ENCODE measurements at places on chromosomes 5 and 9.

DNA sequence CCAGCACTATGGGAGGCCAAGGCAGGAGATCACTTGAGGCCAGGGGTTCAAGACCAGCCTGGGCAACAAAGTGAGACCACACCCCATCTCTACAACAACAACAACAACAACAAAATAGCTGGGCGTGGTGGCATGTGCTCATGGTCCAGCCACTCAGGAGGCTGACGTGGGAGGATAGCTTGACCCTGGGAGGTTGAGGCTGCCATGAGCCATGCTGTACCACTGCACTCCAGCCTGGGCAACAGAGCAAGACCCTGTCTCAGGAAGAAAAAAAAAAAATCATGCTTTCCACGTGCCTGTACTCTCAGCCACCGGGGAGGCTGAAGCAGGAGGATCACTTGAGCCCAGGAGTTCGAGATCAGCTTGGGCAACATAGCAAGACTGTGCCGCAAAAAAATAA is 29.5 kb downstream of the TSC1 start:
- DNase-seq: no peak

DNA sequence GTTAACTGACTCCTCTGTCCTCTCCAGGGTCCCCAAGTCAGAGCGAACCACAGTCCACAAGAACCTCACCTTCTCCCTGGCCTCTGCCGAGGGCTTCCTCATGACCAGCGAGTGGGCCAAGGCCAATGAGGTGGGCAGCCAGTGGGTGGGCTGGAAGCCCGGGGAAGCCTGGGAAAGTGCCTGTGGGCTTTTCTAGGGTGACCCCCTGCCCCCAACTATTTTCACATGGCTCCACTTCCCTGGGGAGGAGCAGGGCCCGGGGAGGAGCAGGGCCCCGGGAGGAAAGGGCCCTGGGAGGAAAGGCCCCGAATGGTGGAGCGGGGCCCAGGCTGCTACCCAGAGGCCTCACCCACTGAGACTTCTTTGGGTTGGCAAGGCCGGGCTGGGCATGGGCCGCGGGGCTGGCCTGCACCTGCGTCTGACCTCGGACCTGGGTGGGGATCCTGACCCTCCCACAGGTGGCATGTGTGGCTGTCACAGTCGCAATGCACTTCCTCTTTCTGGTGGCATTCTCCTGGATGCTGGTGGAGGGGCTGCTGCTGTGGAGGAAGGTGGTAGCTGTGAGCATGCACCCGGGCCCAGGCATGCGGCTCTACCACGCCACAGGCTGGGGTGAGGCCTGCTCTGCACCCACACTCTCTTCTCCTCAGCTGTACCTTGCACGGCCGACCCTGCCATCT is 17.9 kb downstream of the ADGRD2 start:
- DNase-seq: no peak

GRCh38 chr5:135591277-135591676 is 12.5 kb upstream of the CXCL14 start:
- no peak for DNase-seq

DNA sequence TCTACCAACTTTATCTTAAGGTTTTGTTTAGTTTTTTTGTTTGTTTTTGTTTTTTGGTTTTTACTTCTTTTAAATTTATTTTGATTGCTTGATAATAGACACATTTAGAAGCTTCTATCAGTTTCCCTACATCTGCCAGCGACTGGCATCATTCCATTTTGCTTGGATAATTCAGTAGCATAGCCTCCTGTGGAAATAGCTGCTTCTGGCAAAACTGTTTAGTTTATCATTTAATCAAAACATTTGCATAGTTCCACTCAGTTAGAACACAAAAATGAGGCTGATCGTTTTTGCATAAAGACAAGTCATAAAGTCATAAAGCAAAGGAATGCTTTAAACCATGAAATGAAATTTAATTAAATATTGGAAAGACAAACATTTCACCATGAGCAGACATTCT is 133.7 kb upstream of the NFIL3 start:
- no peak for DNase-seq

DNA sequence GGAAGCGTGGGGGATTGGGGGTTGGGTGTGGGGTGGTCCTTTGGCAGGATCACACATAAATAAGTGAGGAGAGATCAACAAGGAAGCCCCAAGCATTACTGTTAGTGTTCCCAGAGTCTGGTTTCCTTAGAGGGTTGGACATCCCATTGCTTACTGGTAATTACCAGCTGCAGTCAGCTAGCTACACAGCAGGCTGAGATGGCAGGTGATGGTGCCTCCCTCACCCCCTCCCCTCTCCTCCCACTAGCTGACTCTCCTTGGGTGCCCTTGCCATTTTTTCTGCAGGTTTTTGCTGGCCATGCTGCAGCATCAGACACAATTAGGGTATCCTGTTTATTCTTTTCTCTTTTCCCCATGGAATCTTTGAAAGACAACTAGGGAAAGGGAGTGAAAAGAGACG is 107.5 kb upstream of the TLR4 start:
- DNase-seq: no peak

- peak; percentile 3 for DNase-seq
Observed at GRCh38 chr9:114286146-114286679, 36.7 kb upstream of the ORM1 start.

- DNase-seq: no peak
Observed at GRCh38 chr5:132607095-132607494, 50.3 kb downstream of the RAD50 start.

DNA sequence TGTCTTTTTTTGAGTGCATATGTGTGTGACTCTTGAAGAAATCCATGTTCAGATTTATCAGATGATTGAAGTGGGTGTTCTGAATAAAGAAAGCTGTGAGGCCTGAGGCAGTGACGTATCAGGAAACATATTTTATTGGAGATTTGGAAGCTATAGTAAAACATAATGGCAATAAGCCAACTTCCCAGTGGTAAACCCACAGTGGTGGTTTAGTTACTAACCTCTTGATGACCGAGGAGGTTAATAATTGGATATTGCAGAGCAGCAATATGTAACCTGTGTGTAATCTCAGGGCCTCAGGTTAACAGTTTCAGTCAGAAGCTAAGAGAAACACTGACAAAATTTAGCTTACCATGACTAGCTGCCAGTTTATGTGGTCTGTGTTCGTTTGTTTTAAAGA is 6.9 kb downstream of the RGMB start:
- no peak for DNase-seq

DNA sequence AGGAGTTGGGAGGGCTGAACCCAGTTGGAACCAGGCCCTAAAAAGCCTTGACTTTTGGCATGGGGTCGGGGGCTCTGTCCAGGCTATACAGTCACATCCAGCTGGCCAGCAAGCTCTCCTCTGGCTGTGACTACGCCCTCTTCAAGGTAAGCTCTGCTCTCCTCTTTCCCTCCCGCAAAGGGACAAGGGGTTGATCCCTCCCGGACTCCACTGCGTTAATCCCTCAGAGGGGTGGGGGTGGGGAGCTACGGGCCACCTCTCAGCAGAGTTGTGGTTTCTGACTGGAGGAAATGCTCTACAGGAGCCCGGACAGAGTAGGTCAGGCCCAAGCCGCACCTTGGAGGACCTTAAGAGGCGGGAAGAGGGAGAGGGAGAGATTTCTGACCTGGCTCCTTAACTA is 3.0 kb upstream of the TSPAN17 start:
- no peak for DNase-seq

- no peak for DNase-seq
Observed at GRCh38 chr9:107119735-107120134, 163.3 kb upstream of the RAD23B start.

GRCh38 chr9:76322810-76323209 is 71.4 kb downstream of the RFK start:
- DNase-seq: no peak

DNA sequence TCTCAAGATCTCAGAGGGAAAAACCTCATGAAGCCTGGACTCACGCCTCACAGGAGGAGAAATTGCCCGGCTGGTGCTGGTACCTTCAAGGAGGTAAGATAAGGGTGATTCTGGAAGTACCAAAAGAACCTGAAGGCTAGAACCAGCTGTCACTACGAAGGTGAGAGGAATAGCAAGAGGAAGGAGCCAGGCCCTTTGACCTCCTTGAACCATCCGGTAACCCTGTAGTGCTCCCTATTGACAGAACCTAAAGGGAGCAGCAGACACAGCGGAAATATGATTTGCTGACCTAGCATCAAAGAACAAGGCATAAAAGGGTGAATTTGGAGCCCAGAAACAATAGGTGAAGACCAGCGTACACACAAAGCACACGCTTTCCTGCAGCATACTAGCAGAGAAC is 92.2 kb downstream of the DOCK8 start:
- peak; percentile 49 for DNase-seq

GRCh38 chr5:29697278-29697677 is 1496.2 kb upstream of the CDH6 start:
- no peak for DNase-seq

- DNase-seq: no peak
Observed at GRCh38 chr9:28779243-28779642, 1206.0 kb upstream of the C9orf72 start.

DNA sequence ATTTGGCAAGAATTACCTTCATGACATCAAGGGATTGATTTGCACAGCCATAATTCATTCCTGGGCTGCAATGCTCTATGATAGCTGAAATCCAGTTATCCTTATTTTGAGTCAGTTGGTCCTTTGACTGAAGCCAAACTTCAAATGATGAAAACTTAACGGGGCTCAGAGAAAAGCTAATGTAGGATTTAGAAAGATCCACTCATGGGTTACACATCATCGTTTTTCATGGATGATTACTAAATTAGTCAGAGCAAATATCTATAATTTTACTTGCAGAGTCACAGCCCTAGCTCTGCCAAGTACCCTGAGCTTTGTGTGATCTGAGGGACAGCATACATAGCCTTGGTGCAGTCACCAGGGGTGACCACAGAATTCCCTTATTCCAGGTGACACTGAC is 27.3 kb upstream of the MUSK start:
- DNase-seq: no peak

- DNase-seq: no peak
Observed at GRCh38 chr5:175656966-175657365, 905 bp upstream of the HRH2 start.

- no peak for DNase-seq
Observed at GRCh38 chr5:148915224-148915817, 88.9 kb downstream of the ADRB2 start.

GRCh38 chr5:145948047-145948446 is 11.7 kb downstream of the SH3RF2 start:
- no peak for DNase-seq

DNA sequence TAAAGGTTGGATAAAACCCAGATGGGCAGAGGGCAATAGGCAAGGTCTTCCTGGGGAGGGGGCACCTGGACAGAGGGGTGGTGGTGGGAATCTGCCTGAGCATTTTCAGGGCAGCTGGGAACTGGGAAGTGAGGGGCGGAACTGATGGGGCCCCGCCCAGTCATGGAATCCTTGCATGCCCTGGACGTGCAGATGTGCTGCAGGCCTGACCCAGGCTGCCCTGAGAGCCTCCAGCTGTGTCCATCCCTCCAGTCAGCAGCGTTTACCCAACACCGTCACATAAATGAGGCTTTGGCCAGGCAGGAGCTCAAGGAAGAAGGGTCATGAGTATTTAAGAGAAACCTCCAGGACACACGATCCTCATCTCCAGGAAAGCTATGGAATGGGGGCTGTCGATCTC is 70.3 kb downstream of the DAB2IP start:
- no peak for DNase-seq

GRCh38 chr5:35067985-35068384 is 20.2 kb upstream of the AGXT2 start:
- no peak for DNase-seq

- DNase-seq: no peak
Observed at GRCh38 chr5:134948911-134949310, 18.8 kb upstream of the CATSPER3 start.

- no peak for DNase-seq
Observed at GRCh38 chr9:78386773-78387172, 89.8 kb downstream of the PSAT1 start.

- no peak for DNase-seq
Observed at GRCh38 chr9:112921549-112921948, 30.9 kb upstream of the SLC46A2 start.

DNA sequence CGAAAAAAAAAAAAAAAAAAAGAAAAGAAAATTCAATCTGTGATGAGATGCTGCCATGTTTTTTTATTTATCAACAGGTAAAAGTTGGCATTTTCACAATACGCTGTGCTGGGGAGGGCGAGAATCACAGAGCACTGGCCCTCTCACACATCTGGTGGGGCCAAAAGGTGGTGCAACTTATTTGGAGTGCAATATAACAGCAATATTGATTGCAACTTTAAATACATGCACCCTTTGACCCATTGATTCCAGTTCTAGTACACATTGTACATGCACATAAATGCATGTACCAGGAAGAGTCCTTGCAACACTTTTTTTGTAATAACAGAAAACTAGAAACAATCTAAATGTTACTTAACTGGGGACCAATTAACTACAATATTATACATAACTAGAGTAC is 159.1 kb downstream of the DAB2IP start:
- DNase-seq: no peak

DNA sequence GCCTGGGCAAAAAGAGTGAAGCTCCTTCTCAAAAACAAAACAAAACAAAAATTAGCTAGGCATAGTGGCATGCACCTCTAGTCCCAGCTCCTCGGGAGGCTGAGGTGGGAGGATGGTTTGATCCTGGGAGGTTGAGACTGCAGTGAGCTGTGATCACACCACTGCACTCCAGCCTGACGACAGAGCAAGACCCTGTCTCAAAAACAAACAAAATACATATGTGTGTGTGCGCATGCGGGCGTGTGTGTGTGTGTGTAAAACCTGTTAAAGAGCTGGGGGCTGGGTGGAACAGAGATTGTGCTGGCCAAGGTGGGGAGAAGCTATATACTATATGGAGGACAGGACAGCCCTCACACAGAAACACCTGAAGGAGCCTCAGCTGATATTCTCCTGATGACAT is 27.4 kb upstream of the DENND4C start:
- no peak for DNase-seq

GRCh38 chr5:56066931-56067450 is 72.2 kb upstream of the IL6ST start:
- no peak for DNase-seq

DNA sequence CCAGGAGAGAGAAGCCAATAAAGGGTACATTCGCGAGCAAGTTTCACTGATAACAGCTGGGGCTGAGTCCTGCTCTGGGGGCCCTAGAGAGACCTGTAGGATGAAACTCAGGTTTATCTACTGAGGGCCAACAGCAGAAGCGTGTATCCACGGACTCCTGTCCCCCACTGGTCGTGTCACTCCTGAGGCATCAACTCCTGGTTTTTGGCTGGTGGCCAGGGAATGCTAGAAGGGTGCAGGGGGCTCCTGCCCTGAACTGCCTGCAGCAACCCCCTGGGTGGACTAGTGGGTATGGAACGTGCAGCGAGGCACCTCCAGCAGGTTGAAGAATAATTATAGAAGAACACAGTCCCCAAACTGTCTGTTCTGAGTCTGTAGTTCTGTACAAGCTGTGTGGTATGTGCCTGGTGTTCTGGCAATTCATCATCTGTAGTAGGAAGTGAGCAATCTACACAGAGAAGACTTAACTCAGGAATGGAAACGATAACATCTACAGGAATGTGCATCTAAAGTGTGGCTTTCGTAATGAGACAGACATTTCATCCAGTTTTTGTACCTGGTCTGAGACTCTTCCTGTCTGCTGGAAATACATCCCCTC is 64.5 kb upstream of the GNA14 start:
- DNase-seq: no peak

- no peak for DNase-seq
Observed at GRCh38 chr5:176744584-176744965, 65.8 kb upstream of the UNC5A start.

Data from activated CD8-positive, alpha-beta memory T cell treated with anti-CD3 and anti-CD28 coated beads, Interleukin-2, amount 50 U/mL, for 4 hours (primary cell).